ENCODE measurements at places on chromosomes 3 and 15.

DNA sequence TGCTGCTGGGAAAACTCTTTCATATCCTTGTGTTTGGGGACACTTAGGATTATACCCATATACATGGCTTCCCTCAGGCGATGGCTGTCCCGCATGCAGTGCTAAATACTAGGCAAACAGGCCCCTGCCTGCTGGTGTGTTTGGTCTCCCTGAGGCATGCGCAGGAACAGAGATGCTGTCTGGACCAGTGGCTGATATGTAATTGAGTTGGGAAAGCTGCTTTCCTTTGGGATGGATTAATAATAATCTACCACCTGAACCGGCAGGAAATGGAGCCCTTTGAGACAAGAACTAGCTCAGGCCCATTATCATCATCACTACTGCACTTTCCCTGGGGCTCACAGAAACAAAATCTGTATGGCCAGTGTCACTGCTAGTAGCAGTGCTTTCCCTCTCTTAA, 18.0 kb downstream of the ZDHHC3 start:
- no peak for DNase-seq

DNA sequence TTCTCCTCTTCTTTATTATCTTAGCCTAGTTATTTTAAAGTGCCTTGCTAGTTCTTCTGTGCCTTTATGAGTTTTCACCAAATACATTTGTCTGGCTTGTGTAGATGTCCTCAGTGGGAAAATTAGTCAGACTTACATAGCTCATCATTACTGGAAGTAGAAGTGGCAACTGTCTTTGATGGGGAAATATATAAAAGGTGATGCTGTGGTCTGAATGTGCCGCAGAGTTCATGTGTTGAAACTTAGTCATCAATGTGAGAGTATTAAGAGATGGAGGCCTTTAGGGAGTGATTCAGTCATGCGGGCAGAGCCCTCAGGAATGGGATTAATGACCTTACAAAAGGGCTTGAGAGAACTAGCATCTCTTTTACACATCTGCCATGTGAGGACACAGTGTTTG, 6.4 kb upstream of the ERICH6 start:
- no peak for DNase-seq

DNA sequence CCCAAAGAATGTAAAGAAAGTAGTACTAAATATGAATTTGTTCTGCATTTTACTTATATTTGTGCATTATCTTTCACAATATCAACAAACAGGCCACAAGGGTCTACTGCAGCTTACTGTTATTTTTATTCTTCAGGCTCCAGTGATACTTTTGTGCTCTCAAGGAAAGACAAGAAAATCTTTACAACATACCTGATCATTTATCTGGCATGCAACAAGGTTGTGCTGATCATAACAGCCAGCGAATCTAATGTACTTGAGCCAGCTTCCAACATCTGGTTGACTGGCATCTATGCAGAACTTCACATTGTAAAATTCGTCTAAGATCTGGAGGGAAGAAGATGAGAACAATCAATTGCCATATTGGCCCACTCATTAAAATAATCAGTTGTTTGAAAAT, 520.0 kb downstream of the MECOM start:
- DNase-seq: no peak

GRCh38 chr3:100532411-100532810, 40.0 kb downstream of the TMEM45A start:
- DNase-seq: no peak

- no peak for DNase-seq
Measured at GRCh38 chr3:158258619-158259018, 148.7 kb downstream of the RSRC1 start.

DNA sequence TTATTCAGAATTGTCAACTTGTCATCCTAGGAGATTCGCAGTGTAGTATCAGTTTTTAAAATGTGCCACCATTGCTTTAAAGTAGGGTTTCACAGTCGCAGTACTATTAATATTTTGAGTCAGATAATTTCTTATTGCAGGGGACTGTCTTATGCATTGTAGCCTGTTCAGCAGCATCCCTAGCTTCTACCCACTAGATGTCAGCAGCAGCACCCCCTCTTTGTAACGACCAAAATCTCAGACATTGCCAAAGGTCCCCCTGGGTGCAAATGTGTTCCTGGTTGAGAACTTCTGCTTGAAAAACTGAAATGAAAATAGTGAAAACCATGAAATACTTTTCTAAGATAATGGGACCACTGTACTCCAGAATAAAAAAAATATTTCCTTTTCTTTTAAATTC, 474.8 kb downstream of the CNTN3 start:
- no peak for DNase-seq

DNA sequence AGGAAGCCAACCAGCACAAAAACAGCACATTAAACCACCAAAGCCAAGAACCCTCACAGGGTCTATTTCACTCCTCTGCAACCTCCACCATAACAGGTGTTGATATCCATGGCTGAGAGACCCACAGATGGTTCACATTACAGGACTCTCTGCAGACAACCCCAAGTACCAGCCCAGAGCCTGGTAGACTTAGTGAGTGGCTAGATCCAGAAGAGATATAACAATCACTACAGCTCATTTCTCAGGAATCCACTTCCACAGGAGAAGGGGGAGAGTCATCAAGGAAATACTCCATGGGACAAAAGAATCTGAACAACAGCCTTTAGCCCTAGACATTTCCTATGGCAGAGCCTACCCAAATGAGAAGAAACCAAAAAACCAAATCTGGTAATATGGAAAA, 168.1 kb upstream of the CD96 start:
- no peak for DNase-seq

- no peak for DNase-seq
Measured at GRCh38 chr3:23071296-23071695, 131.8 kb upstream of the UBE2E2 start.

DNA sequence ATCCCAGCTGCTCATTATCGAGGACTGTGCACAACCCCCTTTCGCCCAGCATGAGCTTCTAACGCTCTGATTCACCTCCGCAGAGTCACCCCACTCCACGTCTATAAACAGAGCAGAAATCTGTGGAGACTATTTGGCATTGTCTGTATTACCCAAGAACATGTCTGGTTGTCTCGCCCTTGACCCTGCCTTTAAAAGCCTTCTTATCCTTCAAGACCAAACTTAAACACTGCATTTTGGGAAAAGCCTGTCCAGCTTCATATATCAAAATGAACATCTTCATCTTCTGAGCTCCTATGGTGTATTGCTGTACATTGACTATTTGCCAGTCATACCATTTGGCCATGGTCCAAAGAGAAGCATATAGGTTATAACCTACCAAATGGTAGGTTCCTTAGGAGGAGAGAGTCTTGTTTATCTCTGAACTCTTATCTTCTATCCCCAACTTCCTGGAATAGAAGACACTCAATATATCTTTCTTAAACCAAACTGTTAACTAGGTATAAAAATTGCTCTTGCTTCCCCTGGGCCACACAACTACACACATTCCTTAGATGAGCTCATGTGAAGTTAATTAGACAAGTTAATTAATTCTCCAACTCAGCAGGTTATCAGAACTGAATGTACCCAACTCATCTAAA, 90.1 kb downstream of the FBN1 start:
- no peak for DNase-seq

GRCh38 chr3:48697952-48698351, 12.2 kb upstream of the NCKIPSD start:
- no peak for DNase-seq

Measured in stimulated activated CD8-positive, alpha-beta memory T cell treated with anti-CD3 and anti-CD28 coated beads, Interleukin-15, amount 100 ng/mL, for 24 hours (primary cell).